Left lobe of liver (tissue), 2 donors: ENCODE measurements at places on chromosomes 2 and 18.

DNA sequence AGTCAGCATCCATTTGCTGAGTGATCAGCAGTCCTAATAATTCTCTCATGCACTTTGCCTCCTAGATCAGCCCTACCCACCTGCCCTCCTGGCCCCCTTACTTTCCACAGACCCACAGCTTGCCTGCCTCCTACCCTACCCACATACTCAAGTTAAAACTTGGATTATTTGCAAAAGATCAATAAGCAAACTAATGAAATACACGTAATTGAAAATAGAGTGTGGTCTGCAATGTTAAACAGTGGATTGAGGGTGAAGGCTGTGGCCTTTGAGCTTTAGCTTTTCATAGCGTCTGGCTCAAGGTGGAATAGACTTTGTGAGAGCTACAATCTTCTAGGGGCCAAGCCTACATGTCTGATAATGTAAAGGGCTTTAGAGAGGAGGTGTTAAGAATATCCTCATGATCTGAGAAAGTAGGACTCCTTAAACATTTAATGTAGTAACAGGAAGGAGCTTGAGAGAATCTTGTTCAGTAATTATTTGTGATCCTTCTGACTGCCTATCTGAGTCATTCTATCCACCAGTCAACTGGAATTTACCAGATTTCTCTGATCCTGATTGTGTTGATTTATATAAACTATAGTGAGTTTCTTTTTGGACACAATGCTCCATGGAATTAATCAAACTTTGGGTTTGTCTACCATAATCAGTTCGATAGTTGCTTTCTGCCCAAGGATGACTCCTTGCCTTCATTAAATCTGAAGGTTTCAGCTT is 310.0 kb downstream of the HRH4 start:
- DNase-seq, result no peak

DNA sequence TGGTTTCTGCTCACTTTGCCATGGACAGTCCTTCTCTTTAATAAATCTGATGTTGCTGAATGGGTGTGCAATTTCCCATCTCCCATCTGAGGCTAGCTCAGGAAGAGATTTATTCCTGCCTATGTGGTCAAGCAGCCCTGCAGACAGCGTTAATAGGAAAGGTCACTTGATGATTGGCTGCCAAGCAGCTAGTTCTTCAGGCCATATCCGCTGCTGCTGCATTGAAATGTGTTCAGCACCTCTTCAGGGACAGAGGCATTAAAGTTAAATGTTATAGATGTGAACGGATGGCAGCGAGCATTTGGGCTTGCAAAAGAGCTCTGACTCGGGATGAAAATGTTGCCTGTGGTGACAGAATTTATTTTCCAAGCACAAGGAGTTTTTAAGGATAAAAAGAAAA is 474.2 kb downstream of the PIK3C3 start:
- no peak for DNase-seq

GRCh38 chr2:218815649-218816048 is 16.0 kb downstream of the PRKAG3 start:
- DNase-seq, result no peak

- DNase-seq, result no peak
Observed at GRCh38 chr2:71545572-71546274, 92.4 kb downstream of the DYSF start.

DNA sequence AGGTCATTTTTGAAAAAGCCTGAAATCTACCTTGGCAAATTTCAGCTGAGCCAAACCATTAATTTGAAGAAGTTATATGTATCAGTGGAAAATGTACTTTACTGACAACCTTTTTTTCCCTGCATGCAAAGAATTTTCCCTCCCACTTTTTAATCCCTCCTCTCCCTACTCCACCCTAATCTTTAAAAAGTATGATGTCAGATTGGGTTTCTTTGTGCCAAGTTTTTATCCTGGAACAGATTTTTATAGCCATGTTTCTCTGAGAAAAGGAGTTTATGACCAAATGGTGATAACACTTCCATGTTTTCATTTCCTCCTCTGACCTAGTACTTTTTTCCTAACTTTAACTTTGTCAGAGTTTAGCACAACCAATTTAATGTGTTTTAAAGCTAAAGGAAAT is 250.3 kb upstream of the FOSL2 start:
- DNase-seq, result no peak

DNA sequence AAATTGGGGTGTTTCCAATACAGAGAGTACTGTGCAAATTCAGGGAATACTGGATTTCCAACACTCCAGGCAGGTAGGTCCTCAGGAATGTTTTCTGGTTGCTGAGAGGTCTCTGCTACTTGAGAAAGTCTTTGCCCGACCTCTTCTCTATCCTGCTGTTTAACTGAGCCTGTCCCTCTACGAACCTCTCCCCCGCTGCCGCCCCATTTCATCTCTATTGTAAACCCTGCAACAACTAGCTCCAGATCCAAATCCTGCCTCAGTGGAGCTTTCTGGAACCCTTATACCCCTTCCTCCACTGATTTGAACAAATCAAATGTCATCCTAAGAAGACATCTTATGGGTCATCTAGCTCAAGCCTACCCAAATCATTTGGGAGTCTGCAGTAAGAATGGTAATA is 1.3 kb downstream of the EIF4E2 start:
- no peak for DNase-seq

- no peak for DNase-seq
Observed at GRCh38 chr2:120909102-120909501, 173.4 kb downstream of the GLI2 start.

- DNase-seq, result no peak
Observed at GRCh38 chr2:163692081-163692480, 43.7 kb downstream of the FIGN start.

GRCh38 chr2:156088587-156088986 is 243.9 kb downstream of the NR4A2 start:
- DNase-seq, result no peak

DNA sequence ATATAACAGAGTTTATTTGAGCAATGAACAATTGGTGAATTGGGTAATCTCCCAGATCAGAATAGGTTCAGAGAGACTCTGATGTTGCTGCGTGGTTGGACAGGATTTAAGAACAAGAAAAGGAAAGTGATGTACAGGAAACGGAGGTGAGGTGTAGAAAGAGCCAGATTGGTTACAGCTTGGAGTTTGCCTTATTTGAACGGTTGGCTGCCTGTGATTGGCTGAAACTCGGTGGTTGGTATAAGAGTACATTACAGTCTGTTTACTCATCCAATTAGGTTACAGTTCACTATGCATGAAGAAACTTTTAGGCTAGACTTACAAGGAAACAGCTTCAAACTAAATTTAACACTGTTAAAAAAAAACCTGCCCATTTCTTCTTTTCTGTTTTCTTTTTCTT is 68.0 kb upstream of the CABLES1 start:
- no peak for DNase-seq

DNA sequence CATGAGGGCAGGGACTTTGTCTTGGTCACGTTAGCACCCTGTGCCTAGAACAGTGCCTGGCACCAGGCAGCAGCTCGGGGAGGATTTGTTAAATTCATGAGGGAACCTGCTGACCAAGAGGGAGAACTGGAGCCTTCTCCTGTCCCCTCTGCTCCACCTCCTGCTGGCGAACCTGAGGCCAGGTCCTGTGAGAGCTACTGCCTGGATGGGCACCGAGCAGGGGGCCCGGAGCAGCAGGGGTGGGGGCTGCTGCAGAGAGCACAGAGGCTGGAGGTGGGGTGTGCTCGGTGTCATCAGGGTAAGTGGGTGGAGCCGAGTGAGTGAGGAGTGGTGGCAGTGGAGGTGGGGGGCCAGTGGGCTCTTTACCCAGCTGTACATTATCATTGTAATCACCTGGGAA is 52.1 kb upstream of the FAHD2A start:
- peak; percentile 28 for DNase-seq

- DNase-seq, result no peak
Observed at GRCh38 chr18:62033207-62033606, 140.4 kb upstream of the RNF152 start.

- peak; percentile 98 for DNase-seq
Observed at GRCh38 chr2:168455645-168456520, at the start of gene CERS6. TSS of gene CERS6 (plus strand) at chr2:168456272. CDS start at chr2:168456449, 177 bp downstream.

- no peak for DNase-seq
Observed at GRCh38 chr2:205730701-205731582, 48.6 kb downstream of the NRP2 start.

DNA sequence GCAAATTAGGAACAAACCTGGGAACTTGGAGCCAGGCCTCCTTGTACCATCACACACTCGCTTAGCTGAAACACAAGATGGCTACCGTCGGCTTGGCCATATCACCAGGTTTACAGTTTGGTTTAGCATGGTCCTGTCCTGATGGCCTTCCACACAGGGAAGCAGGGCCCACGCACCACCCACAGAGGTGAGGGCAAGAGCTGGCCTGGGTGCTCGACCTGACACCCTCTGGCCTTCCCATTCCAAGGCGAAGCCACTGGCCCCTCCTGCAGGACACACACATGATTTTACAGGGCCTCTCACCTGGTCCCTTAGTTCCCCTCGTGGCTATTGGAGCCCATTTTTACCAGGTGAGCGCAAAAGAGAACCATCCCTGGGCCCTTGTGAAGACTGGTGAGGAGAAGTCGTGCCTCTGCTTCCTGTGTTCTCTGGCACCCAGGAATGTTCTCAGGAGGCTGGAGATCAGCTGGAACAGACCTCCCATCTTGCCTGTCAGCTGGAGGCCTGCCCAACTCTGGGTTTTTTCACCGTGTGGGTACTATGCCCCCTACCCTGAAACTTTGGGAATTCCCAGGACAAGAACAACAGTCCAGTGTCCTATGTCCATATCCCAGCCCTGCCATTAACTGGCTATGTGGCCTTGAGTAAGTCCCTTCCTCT is 53.0 kb upstream of the FOSL2 start:
- no peak for DNase-seq

DNA sequence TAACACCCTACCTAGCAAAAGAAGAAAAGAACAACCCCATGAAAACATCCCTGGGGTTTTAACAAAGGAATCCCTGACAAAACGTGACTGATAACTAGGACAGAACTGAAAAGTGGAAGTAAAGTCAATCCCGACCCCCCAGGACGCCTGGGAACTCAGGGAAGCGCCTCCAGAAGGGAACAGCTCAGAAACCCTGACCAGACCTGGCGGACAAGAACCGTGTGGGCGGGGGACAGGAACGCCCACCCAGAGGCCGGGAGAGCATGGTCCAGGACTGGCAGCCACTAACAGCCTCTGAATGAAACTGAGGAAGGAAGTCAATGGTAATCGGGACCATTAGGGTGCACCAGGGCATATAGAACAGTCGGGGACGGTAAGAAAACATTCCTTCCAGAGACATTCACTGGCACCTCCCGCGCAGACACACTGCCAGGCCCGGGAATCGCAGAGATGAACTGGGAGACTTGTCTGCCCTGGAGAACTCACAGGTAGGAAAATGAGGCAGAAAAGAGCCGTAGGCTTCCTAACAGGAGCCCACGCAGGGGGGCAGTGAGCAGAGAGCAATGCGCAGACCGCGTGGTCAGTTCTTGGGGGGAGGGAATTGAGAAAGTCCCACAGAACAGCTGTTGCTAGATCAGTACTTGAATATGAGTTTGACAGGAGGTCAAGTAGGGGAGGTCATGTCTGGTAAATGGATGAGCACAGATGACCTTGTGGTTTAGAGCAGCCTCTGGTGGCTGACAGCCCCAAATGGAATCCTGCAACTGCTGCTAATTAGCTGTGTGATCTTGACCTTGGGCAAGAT is 1.3 kb upstream of the TBC1D8 start:
- DNase-seq, result peak; percentile 69

DNA sequence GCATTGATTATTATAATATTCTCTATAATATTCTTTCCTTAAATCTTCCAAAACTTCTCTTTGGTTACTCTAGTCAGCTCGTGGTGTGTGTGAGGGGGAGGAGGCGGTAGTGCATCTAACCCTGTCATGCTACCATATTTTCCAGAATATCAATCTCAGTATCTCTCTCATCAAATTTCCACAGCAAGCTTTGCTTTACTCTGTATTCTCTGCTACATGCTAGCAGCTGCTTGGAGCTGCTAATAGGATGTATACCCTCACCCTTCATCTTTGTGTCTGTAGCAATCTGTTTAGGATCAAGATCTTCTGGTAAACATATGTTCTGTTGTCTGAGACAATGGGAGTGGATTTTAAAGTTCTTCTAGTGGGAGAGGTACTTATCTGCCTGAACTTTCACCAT is 303.8 kb upstream of the KLHL14 start:
- no peak for DNase-seq

DNA sequence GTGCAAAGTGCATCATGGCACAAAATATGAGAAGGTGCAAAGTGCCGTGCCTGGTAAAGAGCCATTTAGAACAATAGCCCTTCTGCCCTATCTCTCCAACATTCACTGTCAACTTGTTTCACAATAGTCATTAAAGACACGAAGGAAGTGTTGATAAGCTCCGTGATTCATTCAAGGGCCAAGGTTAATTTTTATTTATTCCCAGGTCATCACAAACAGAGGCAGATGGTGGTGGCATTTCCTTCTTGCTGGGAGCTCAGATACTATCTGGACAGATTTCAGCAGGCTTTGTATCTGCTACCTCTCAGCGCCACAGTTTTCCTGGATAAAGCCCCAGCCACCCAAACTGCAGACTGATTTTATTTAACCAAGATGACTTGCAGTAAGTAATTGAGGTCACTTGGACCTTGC is 309.3 kb downstream of the ZNF521 start:
- no peak for DNase-seq

- no peak for DNase-seq
Observed at GRCh38 chr2:215973954-215974699, 39.2 kb downstream of the MREG start.

- DNase-seq, result no peak
Observed at GRCh38 chr2:156703642-156704041, 267.5 kb downstream of the GPD2 start.

DNA sequence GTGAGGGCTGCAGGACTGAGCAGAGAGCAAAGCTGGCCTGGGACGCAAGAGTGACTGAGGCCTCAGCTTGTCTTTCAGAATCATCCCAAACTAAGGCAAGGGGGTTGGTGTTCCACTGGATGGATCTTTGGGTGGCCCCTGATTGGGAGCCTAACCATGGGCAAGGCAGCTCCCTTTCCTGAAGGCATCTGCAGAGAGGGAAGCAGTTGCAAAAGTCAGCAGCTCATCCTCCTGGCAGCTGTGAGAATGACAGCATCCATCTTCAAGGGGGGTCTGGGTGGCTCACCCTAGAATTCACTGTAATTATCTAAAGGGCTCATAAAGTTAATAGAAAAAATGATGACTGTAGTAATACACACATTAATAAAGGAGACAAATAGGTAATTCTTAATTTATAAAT is 46.5 kb upstream of the RAB31 start:
- no peak for DNase-seq

- no peak for DNase-seq
Observed at GRCh38 chr2:179454443-179455171, 190.0 kb upstream of the SESTD1 start.

GRCh38 chr18:64966667-64967066 is 784.1 kb upstream of the CDH7 start:
- no peak for DNase-seq

GRCh38 chr18:25587545-25587944 is 235.6 kb upstream of the ZNF521 start:
- DNase-seq, result no peak

GRCh38 chr2:69616755-69617154 is 26.8 kb downstream of the AAK1 start:
- no peak for DNase-seq

DNA sequence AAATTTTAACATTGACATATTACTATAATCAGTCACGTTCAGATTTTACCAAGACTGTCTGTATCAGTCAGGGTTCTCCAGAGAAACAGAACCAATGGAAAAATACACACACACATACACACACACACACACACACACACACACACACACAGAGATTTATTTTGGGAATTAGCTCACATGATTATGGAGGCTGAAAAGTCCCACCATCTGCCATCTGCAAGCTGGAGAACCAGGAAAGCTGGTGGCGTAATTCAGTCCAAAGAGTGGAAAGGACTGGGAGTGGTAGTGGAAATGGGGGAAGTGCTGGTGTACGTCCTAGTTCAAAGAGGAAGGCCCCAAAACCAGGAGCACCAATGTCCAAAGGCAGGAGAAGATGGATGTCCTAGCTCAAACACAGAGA is 166.4 kb downstream of the AKAIN1 start:
- DNase-seq, result no peak
